Thyroid gland (tissue), 4 donors: ENCODE measurements at places on chromosomes 13 and 19.

GRCh38 chr13:51063909-51064308, 47.2 kb downstream of the C13orf42 start:
- DNase-seq, result no peak

GRCh38 chr19:5091018-5091683, 122.2 kb downstream of the KDM4B start:
- DNase-seq, result peak; percentile 80

DNA sequence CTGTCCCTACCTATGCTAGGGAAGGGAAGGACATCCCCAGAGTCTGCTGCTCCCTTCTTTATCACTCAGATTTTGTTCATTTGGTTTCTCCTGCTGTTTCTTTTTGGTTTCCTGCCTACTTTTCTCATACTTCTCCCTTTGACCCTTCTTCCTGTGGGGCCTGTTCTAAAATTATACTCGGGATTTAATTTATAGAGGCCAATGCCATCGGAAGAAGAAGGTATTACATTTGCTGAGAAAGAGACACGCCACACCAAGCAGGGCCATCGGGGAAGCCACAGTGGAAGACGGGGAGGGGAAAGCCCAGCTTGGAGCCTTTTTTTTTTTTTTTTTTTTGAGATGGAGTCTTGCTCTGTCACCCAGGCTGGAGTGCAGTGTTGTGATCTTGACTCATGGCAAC, 46.8 kb upstream of the FARP1 start:
- DNase-seq, result no peak

GRCh38 chr19:55526216-55527196, 10.4 kb downstream of the SBK2 start:
- DNase-seq, result peak; percentile 21

GRCh38 chr13:98216135-98216565, 39.1 kb upstream of the RNF113B start:
- DNase-seq, result peak; percentile 92

DNA sequence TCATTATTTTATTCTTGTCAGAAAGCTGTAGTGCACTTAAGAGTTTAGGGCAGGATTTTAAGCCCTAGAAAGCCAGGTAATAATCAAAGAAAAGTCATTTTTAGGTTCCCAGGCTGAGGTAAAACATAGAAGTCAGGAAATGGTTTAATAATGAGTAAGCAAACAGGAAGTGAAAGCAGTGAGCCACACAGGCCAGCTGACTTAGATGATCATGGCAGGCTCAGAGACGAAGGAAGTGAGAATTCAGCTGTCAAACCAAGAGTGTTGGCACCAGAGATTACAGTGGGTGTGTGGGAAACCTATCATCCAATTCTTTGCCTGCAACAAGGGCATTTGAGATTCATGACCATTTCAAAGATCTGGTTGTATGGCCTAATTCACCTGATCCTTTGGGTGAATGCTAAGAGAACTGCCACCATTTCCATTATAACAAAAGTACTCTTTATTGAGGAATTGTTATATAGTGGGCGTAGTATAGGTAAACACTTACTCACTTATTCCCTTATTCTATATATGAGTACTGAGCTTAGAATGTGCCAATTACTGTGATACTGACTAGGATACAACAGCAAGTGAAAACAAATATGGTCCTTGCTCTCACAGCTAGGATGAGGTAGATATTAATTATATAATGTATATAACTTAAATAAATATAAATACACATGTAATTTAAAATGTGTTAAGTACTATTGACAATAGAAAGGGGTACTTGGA, 103.7 kb upstream of the EDNRB start:
- DNase-seq, result no peak

DNA sequence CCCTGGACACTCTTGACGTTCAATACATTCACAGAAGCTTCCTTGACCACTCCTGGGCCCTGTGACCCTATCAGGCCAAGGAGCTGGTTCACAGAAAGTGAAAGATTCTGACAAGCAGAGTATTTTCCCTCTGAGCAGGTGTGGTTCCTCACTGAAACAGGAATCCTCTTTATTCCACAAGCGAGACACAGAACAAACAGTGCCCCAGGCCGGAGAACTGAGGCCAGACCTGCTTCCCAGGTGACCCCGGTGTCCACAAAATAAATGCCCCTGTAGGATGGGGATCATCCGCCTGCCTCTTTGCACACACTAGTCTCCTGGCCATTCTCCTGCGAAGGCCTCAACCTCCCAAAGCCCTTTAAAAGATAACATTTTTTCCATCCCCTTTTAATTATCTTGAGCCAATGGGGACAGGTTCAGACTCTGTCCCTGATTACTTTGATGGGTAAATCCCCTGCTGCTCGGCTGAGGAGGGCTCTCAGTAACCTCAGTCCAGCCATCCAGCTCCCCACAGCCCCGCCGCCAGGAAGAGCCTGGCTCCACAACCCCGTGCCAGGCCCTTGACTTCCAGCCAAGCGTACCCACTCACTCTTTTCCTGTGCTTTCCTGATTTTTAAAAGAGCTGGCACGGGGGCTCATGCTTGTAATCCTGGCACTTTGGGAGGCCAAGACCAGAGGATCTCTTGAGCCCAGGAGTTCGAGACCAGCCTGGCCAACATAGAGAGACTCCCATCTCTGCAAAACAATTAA, 129.1 kb downstream of the FOXO1 start:
- peak; percentile 80 for DNase-seq
